Suppressor macrophage (primary cell): ENCODE measurements at places on chromosomes 3 and 15.

- no peak for DNase-seq
Observed at GRCh38 chr3:33825111-33825510, 26.7 kb downstream of the PDCD6IP start.

DNA sequence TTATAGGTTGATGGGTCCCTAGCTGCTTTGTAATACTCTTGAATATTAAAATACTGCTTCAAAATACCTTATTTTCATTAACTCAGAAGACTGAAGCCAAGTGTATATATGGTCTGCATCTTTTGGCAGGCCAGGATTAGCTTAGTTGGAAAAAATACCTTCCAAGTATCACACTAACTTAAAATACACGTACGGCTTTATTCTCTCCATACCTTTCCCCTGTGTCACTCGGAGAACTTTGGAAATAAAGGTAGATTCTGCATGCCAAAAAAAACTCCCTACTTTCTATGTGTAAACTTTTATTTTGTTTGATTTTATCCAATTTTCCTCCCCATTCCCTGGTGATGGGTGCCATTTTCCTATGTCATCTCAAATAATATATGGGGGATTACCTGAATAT, 422.3 kb upstream of the MDFIC2 start:
- DNase-seq = no peak

- no peak for DNase-seq
Observed at GRCh38 chr3:188573956-188574355, 420.0 kb downstream of the LPP start.

GRCh38 chr3:13570391-13571194, 21.7 kb downstream of the FBLN2 start:
- DNase-seq = no peak

- no peak for DNase-seq
Observed at GRCh38 chr15:96322536-96323318, 7.8 kb upstream of the NR2F2 start.

- no peak for DNase-seq
Observed at GRCh38 chr3:150059729-150060128, 89.0 kb upstream of the PFN2 start.

DNA sequence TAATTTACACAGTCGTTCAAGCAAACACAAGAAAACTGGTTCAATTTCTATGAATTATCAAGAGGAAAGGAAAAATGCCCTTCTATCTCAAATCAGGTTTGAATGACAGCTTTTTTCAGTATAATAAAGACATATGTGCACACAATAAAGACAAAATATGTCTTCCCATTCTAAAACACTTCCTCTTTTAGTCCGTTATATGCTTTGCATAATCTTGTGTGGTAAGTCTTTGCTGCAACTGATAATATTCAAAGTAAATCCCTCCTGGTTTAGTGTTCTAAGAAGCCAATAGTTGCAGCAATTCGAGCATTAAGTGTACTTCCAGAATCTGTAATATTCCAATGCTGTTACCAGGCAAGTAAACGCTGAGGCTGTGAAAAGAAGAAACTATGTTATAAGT, 43.7 kb upstream of the MAPKBP1 start:
- peak; percentile 57 for DNase-seq

DNA sequence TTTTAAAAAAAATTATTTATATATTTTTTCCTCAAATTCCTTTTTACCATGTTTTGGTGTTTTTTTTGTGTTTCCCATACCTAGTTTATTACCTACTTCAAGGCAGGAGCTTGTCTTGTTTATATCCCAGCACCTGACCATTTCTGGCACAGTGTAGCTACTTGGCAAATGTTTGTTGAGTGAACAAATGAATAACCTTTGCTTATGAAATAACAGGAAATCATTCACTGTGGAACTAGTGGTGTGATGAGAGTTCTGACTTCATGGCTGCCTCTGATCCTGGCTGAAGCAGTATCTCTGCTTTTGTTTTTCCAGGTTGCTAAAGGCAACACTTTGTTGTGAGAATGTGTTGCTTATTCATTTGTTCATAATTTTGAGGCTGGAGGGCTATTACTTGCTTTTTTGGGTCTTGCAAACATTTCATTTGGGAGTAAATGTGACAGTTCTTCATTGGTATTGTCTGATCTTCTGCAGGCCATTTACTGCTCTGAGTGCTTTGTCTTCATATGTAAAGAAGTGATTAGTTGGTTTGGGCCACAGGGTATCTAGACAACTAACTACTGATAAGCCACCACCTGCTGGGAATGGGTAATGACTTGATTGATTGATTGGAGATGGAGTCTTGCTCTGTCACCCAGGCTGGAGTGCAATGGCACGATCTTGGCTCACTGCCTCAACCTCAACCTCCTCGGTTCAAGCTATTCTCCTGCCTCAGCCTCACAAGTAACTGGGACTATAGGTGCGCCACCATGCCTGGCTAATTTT, 5.7 kb downstream of the RAD54L2 start:
- no peak for DNase-seq

- peak; percentile 29 for DNase-seq
Observed at GRCh38 chr15:33013827-33014445, 180.6 kb downstream of the FMN1 start.

- DNase-seq = no peak
Observed at GRCh38 chr15:28967990-28968389, 82.2 kb downstream of the APBA2 start.

DNA sequence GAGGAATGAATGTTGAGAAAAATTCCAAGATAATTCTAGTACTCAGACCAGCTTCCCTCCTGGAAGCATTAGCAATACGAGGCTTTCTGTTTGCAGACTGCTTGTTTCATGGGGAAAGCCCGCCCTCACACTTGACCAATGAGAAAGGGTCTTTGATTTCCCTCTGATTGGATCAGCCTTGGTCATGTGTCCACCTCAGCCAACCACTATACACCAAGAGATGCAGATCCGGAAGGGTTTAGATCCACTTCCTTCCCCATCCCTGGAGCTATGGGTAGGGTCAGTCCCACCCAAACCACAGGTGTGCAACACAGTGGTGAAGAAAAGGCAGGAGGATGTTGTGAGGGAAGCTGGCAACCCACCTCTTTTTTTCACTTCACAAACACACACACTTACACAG, 154.7 kb downstream of the SV2B start:
- DNase-seq = no peak

DNA sequence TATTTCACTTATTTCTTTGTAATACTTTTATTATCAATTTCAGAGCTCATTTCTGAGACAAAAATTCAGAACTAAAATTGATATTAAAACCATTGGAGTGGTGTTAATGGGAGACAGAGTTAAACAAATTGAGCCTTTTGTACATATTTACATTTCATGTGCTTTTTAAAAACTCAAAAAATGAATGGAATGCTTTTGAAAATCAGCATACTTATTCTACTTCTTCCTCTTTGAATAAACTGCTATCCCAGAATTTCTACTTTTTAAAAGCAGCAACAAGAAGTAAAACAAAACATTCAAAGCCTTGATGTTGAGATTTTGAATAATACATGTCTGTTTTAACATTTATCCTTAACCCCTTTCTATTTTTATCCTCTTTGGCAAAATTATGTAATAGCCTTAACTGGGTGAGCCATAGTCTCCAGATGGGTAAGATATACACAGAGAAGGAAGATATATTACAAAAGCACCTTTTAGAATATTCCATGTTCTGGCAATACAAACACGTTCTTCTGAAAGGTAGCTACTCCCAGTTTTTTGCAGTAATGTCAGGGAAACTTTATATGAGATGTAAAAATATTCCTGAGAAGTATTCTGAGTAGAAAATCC, 123.6 kb downstream of the MBNL1 start:
- no peak for DNase-seq

DNA sequence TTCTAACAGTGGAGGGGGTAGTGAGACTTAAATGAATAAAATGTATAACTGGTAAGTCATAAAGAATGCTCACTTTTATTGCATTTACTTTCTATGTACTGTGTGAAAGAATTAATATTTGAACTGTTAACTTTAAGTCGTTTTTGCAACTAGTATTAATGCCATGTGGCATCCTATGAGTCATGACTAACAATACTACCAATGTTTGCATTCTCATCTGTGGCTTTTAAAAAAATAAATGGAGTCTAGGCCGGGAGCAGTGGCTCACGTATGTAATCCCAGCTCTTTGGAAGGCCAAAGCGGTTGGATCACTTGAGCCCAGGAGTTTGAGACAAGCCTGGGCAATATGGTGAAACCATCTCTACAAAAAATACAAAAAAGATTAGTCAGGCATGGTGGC, 5.2 kb downstream of the C3orf49 start:
- no peak for DNase-seq

DNA sequence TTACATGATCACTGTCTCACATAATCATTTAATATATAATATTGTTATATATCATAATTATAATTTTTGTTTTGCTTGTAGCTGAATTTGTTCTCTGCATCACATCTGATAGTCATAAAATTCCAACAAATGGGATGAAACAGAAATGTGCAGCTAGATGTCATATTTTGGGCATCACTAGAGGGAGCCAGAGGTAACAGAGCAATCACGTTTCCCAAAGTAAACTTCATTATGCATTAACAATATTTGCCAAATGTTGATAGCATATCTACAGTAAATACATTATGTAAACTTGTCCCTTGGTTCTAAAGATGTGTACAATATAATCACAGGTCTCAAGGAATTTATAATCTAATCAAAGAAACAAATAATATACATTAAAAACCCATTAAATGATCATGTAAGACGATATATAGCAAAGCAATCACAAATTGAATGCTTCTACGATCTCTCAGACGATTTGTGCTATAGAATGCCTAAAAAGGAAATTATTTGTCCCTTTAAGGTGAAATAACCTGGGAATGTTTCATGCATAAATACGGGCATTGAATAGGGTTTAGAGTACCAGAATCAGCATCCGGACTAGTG, 234.2 kb upstream of the MCTP2 start:
- DNase-seq = peak; percentile 54

DNA sequence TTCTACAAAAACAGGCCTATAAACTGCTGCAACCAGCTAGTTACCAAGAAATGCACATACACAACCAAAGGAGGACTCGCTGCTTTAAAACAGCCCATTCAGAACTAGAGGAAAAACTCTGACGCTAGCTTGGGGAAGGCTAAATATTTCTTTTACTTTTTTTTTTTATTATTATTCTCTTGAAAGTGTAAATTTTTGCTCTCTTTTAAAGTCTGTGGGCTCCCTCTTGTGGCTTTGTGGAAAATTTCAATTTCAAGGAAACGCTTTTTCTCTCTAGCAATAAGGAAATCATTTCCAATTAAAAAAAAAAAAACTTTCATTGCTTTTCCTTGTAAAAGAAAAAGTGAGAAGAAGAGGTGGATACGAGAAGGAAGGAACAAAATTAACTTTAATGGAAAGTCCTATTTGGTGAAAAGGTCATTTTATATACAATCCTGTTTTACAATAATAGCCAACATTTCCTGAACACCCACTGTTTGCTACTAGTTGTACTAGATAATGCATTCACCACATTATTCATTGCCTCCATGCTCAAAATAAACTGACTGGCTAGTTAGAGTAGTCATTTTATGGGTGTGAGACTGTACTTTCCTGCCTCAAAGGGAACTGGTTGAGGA, 51.2 kb upstream of the SAMMSON start:
- DNase-seq = peak; percentile 69

GRCh38 chr15:60374628-60375081, 23.1 kb downstream of the ANXA2 start:
- DNase-seq = no peak

DNA sequence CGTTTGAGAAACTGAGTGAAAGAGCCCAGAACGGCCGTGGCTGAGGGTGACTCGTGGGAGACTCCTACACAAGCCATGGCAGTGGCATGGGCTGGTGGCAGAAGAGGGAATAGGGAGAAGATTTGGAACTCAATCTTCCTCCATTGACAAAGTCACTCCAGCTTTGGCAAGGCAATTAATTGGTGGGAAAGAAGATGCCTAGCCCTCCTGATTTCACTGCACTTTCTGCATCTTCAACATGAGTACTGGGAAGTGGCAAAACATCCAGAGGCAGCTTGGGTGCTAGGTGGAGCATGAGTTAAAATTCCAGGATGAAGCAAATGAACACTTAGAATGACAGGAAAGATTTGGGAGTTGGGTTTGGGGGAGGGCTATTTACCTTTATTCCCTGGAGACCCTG, 1.4 kb upstream of the TGFBR2 start:
- peak; percentile 45 for DNase-seq

DNA sequence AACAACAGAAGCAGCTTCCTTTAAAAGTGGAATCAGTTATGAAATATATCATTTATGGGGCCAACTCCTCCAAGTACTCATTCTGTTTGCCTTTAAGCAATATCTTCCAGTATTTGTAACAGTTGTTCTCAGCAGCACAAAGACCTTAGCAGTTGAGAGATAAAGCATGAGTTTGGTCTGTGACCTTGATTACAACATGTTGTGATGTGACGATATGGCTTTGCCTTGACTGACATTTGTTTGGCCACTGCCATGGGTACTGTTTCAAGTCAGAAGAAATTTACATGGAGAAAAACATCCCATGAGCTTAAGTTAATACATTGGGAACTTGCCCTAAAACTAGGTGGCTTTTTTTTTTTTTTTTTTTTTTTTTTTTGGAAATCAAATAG, 175.1 kb upstream of the KBTBD8 start:
- DNase-seq = no peak

DNA sequence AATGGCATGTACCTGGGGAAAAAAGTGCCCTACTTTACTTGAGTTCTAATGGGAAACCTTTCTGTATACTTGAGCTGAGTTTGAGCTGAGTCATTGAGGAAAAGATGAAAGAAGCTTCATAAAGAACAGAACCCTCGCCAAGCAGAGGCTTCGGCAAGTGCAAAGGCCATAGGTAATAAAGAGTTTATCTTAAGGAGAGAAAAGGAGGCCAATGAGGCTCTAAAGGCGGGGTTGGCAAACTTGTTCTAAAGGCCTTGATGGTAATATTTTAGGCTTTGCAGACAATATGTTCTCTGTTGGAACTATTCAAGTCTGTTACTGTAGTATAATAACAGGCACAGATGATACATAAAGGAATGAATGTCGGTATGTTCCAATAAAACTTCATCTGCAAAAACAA, 17.6 kb upstream of the TRAT1 start:
- DNase-seq = no peak

GRCh38 chr3:157551961-157552360, 48.7 kb upstream of the VEPH1 start:
- DNase-seq = no peak

DNA sequence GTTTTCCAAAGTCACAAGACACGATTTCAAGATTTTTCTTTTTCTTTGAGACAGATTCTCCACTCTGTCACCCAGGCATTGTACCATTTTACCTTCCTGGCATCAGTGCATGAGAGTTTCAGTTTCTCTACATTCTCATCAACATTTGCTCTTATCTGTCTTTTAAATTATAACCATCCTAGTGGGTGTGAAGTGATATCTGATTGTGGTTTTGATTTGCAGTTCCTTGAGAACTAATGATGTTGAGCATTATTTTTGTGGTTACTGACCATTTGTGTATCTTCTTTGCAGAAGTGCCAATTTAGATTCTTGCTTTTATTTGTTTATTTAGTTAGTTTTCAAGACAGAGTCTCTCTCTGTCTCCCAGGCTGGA, 41.2 kb downstream of the ADIPOQ start:
- DNase-seq = no peak

GRCh38 chr15:69606921-69607500, 154.4 kb downstream of the RPLP1 start:
- peak; percentile 75 for DNase-seq

DNA sequence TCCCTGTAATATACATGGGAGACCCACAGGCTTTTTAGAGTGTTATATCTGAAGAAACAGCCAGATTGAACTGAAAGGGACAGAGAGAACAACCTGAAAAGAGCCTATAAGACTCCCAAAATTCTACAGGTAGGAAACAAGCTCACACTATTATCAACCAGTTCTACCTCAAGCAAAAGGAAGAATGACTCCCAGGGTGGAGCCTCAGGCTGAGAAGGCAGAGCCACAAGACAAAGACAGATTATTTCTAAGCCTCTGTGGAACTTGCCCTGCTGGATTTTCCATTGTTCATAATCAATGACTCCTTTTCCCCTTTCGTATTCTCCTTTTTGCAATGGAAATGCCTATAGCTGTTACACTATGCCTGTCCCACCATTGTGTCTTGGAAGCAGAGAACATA, 95.1 kb upstream of the LMCD1 start:
- no peak for DNase-seq
